GM18507 (cell line): ENCODE measurements at places on chromosomes 16 and 17.

GRCh38 chr17:41695134-41695661, 6.5 kb downstream of the EIF1 start:
- no peak for DNase-seq

- DNase-seq: no peak
Measured at GRCh38 chr16:1769402-1770300, 1.7 kb downstream of the NME3 start.

- no peak for DNase-seq
Measured at GRCh38 chr16:24235806-24236205, 20.3 kb upstream of the CACNG3 start.

DNA sequence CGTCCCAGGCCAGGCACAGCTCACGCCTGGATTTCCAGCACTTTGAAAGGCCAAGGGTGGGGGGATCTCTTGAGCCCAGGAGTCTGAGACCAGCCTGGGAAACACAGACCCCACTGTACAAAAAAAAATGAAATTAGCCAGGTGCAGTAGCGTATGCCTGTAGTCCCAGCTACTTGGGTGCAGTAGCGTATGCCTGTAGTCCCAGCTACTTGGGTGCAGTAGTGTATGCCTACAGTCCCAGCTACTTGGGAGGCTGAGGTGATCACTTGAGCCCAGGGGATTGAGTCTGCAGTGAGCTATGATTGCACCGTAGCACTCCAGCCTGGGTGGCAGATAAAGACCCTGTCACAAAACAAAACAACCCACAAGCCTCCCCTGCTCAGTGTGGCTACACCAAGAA, 27.0 kb upstream of the SLC25A19 start:
- no peak for DNase-seq

DNA sequence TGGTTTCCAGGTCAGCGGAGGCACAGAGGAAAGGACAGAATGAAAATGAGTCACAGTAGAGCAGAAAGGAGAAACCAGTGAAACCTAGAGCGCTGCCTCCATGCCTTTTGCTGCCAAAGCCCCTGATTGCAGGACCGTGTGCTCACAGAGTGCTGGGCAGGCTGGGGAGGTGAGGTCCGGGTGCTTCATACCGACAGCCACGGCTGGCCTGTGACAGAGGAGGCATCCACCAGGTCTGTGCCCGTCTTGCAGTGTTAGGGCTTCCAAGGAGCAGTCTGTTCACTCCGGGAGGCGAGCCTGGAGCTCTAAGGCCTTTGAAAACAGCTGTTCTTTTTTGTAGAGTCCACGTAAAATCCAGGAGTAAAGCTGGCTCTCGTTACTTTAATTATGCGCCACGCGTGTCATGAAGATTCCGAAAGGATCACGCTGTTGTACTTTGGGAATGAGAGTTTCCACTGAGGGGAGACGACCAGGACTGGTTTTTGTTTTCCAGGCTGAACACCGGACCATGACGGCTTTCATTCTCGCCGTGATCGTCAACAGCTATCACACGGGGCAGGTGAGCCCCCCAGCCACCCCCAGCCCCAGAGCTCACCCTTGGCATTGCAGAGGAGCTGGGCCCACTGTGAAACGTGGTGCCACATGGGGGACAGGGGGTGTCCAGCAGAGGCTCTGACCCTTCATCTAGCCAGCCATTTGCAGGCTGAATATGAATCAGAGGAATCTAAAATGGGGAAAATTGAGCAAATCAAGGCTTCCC, 108.5 kb upstream of the CHMP6 start:
- no peak for DNase-seq
